ENCODE measurements at places on chromosomes 3 and 15.

DNA sequence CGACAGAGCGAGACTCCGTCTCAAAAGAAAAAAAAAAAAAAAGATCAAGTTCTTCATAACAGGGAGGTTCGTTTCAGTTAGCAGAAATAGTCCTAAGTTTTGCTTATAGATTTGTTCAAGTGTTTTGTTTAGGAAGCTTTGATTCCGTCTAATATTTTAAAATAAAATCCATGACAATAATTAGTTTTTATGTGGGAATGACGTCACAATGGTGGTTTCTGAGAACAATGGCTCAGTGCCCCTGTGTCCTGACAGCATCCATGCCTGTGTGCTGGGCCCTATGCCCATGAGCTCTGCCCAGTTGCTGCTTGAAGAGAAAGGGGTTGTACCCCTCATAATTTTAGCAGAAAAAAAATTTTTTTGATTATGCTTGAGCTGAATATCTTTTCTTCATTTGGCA, 134.0 kb downstream of the SST start:
- DNase-seq: no peak

GRCh38 chr3:114872050-114872449, 275.0 kb downstream of the ZBTB20 start:
- no peak for DNase-seq

GRCh38 chr3:72957297-72957696, 39.3 kb upstream of the PPP4R2 start:
- no peak for DNase-seq

DNA sequence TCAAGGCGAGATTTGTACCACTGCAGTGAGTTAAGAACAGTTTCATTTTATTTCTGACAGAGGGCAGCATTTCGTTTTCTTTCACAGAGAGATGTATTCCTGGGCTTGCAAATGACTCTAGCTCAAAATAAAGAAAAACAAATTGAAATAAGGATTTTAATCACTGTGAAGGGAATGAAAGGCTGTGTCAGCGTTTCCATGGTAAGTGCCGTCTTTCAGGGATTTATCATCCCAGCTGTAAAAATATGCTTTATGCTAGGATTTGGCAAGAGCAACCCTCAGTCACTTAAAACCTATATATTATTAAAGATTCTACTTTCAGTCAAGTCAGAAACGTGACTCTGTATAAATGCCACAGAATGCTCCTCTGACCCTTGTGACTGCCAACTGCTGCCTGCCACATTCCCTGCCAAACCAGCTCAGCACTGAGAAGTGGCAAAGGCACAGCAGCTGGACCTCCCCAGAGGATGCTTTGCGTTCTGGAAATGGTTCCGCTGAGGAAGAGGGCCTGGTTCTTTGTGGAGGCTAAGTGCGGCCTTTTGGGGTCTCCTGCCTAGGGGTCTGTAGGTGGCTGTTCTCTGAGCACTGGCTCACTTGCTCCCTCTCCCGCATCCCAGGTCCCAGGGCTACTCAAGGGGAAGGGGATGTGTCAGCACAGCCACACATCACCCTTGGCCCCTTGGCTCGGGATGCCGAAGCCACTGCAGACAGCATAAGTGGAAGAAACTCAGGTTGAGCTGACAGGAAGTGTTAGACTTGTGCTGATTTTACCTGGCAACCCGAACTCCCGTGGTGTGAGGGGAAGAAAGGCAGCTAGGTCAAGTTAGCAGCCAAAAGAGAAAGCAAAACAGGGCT, 56.6 kb upstream of the POMGNT2 start:
- no peak for DNase-seq

- no peak for DNase-seq
Measured at GRCh38 chr3:24986612-24987011, 441.5 kb upstream of the RARB start.

All from activated CD4-positive, CD25-positive, alpha-beta regulatory T cell treated with anti-CD3 and anti-CD28 coated beads, Interleukin-2, amount 50 U/mL, for 72 hours (primary cell).